ENCODE measurements at places on chromosomes 6 and 20. TPM values are rescaled to one million over a fixed set of nuclear protein-coding genes. Genes with fewer than 3 reads are reported as not detected.

DNA sequence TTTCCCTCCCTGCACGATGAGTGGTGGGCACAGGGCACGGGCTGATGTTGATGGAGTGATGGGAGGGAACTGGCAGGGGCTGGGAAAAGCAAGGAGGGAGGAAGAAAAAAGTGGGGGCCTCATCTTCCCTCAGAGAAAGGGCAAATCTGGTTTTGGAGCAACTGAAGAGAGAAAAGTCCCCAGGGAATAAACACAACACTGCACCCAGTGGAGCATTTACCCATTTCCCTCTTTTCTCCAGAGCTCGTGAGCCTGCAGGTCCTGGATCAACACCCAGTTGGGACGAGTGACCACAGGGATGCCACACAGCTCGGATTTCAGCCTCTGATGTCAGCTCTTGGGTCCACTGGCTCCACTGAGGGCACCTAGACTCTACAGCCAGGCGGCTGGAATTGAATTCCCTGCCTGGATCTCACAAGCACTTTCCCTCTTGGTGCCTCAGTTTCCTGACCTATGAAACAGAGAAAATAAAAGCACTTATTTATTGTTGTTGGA is 11.4 kb downstream of the MICA start:
- no peak overlapping the region for H3K4me3 ChIP-seq
- no peak for DNase-seq
- H3K27ac ChIP-seq, result no peak overlapping the region
- H3K36me3 ChIP-seq, result peaks cover 3% of the 10 kb centered on the region
- no peaks in the 10 kb centered on the region for H3K4me1 ChIP-seq

GRCh38 chr20:37688093-37688492 is 5.7 kb upstream of the CTNNBL1 start:
- H3K27ac ChIP-seq, result no peak overlapping the region
- no peaks in the 10 kb centered on the region for H3K36me3 ChIP-seq
- H3K27me3 ChIP-seq, result no peaks in the 10 kb centered on the region
- H3K4me1 ChIP-seq, result no peaks in the 10 kb centered on the region
- DNase-seq, result no peak

DNA sequence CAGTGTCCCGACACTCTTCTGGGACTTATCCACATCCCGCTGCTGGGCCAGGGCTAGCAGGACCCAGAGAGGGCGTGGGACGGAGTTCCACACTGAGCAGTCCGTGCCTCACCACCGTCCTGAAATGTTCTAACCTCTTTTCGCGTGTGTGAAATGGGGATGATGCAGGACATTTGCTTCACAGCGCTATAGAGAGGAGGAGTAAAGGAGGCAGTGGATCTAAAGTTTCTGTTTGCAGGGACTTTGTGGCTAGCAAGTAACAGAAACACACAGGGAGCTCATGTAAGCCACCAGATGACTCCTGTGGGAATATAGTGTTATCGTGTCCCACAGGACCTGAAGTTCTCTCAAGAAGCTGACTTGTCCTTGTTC is 634 bp downstream of the ITPA start:
- no peak overlapping the region for H3K27ac ChIP-seq
- no peaks in the 10 kb centered on the region for H3K36me3 ChIP-seq
- H3K4me1 ChIP-seq, result peaks cover 6% of the 10 kb centered on the region
- DNase-seq, result no peak
- H3K27me3 ChIP-seq, result no peaks in the 10 kb centered on the region

Gene KCNK15
- 0.42 TPM for polyA plus RNA-seq
